ENCODE measurements at places on chromosomes 5 and 9. TPM values are rescaled to one million over a fixed set of nuclear protein-coding genes. Genes with fewer than 3 reads are reported as not detected.

The NFIB gene
- total RNA-seq, result 6.3 TPM

The APBA1 gene
- total RNA-seq, result 9.2 TPM

The BHMT2 gene
- total RNA-seq, result 4.5 TPM

The CAMK4 gene
- total RNA-seq, result 10.8 TPM

The CCDC152 gene
- 1.2 TPM for total RNA-seq

The PCDHGA10 gene
- total RNA-seq, result 5.2 TPM

The TAF11L12 gene
- total RNA-seq, result not detected

The ACTBL2 gene
- 0.11 TPM for total RNA-seq

The TSC1 gene
- 46.7 TPM for total RNA-seq

The TXNDC8 gene
- total RNA-seq, result not detected

The FYB1 gene
- total RNA-seq, result 0.12 TPM

The FSD1L gene
- total RNA-seq, result 9.9 TPM

The GAS1 gene
- 40.2 TPM for total RNA-seq

The BTNL8 gene
- not detected for total RNA-seq

The PRRT1B gene
- total RNA-seq, result not detected

The TSSK1B gene
- 0.11 TPM for total RNA-seq

The IRX1 gene
- total RNA-seq, result not detected

The KLF4 gene
- total RNA-seq, result 3.3 TPM

The ZBED3 gene
- total RNA-seq, result 0.44 TPM

The KIF27 gene
- total RNA-seq, result 4.3 TPM

The GGTA1 gene
- not detected for total RNA-seq

The DNAJC25 gene
- total RNA-seq, result 9.6 TPM

The TNC gene
- total RNA-seq, result 364 TPM

The CDC25C gene
- total RNA-seq, result 22.4 TPM

The ESM1 gene
- total RNA-seq, result 212 TPM

The THBS4 gene
- 2.1 TPM for total RNA-seq

The IL9 gene
- not detected for total RNA-seq

The STC2 gene
- 120 TPM for total RNA-seq

The PCDHGA5 gene
- 0.87 TPM for total RNA-seq

The SPATA31C1 gene
- not detected for total RNA-seq

The LCN10 gene
- not detected for total RNA-seq

The MED27 gene
- total RNA-seq, result 12.1 TPM

The KCNV2 gene
- not detected for total RNA-seq

The PCBD2 gene
- total RNA-seq, result 2.9 TPM

The PRSS3 gene
- total RNA-seq, result 22.4 TPM

The STPG3 gene
- not detected for total RNA-seq

The PFN3 gene
- total RNA-seq, result not detected

The RPS14 gene
- total RNA-seq, result 3,806 TPM

The LCNL1 gene
- total RNA-seq, result 0.66 TPM

The CCDC192 gene
- total RNA-seq, result not detected

All from uterine smooth muscle cell (primary cell).